ENCODE measurements at places on chromosomes 2 and 18.
A peak's percentile ranks its signal among the peaks of the same experiment; 100 is the strongest.

GRCh38 chr2:26273501-26273900, 28.8 kb downstream of the HADHB start:
- DNase-seq = no peak

DNA sequence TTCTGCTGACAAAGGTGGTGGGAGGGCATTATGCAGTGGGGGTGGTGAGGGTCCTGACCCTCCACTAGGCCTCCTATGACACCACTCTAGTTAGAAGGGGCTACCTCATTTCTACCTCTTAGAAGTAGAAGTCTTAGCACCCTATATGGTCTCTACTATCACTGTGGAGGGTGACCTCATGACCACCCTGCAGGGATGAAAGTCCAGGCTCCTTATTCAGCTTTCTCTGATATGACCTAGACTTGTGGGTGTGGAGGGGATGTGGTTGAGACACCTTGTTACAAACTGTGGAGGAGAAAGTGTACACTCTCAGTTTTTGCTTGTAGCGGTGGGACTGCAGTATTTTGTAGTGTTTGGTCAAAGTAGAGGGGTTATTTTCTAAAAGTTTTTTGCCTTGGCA, 18.6 kb downstream of the TMEM182 start:
- DNase-seq = no peak

DNA sequence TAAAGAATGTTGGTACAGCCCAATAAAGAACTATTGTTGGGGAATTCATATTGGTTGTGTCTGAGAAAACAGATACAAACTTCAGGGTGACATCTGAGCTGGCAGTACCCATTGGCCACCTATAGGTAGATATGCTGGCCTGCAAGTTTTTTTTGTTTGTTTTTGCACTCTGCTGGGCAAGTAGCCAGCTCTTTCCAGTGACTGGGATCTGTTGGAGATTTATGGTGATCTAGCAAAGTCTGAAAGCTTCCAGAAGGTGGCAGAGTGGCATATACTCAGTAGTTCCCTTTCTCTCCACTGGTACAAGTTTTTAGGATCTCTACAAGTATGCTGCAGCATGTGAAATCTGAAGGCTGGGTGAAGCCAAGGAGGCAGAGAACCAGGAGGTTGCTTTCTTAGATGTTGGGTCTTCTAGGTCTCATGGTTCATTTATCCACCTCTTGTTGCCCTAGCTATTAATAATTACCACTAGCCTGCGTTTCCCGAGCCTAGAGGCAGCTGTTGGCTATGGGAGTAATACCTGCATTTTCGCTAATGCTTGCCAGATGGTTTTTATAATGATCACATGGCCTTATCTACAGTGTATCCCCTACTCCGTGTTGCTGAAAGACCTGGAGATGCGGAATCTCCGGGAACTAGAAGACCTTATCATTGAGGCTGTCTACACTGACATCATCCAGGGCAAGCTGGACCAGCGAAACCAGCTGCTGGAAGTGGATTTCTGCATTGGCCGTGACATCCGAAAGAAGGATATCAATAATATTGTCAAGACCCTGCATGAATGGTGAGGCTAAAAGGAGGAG, 9.5 kb downstream of the COPS7B start:
- DNase-seq = no peak

- DNase-seq = no peak
Observed at GRCh38 chr18:12403601-12404506, 3.9 kb upstream of the PRELID3A start.

GRCh38 chr2:215664847-215665525, 229.1 kb upstream of the FN1 start:
- DNase-seq = no peak

- DNase-seq = no peak
Observed at GRCh38 chr2:9358846-9359245, 64.5 kb downstream of the ITGB1BP1 start.

DNA sequence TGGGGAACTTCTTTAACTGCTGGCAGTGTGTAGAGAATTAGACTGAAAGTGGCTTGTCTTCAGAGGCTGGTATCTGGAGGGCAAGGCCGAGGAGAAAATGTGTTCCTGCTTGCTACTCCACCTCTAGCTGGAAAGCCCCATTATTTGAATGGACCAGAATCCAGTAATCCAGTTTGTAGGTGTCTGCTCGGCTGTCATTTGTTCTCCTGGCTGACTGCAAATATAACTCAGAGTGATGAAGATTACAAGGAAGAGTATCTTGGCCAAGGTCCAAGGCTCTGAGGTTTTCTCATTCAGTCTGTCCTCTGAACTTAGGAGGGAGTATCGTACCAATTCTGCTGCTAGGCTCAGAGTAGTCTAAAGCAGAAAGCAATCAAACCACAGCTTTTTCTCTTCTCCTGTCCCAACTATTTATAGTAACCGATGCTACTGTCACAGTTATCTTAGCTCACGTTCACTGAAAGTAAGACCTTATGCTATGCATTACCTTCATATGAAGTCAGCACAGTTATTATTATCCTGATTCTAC, 228.6 kb downstream of the SETBP1 start:
- no peak for DNase-seq

GRCh38 chr2:18824325-18824790, 235.0 kb upstream of the NT5C1B start:
- no peak for DNase-seq

DNA sequence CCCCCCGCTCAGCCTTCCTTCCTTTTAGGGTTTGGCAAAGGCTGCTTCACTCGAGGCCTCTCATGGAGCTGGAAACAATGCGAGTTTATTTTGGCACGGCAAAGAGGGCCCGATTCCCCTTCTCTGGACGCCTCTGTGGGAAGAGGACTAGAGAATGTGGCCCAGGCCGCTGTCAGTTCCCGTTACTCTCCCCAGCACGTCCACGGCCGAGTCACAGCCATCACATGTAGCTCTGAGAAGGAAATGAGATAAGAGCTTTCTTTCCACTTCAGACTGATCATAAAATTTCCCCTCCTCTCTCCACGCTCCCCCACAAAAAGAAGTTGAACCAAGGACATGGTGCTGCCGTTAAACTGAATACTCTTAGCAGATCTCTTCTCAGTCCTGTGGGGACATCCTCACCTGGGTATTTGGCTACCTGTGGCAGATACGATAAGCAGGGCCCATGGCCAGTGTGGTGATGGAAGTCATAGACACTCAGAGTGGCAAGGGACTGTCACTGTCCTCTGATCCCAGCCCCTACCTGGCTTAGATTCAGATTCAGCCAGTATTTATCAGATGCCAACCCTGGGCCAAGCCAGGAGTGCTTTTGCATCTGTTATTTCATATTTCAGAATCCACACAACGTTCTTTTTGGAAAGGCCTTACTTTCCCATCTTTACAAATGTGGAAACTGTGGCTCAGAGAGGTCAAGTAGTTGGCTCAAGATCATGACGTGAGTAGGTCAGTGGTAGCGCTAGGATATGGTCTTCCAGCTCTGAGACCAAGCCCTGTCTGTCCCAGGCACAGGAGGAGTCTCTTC, 101.2 kb downstream of the MCFD2 start:
- no peak for DNase-seq

DNA sequence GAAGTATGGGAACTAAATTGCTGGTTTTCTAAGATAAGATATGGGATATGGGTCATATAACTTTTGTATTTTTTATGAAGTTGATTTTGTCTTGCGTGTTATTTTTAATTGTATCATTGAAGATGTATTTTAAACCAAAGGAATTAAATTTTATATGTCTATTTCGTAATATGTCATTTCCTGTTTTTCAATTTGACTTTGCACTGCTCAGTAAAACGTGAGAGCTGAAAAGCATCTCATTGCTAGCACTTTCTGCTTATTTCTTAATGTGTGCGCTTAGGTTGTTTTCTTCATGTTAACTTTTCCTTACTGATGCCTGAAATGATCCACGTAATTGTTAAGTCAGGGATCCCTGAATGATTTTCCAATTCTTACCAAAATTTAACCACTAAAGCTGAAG, 41.2 kb upstream of the KLF11 start:
- DNase-seq = no peak

DNA sequence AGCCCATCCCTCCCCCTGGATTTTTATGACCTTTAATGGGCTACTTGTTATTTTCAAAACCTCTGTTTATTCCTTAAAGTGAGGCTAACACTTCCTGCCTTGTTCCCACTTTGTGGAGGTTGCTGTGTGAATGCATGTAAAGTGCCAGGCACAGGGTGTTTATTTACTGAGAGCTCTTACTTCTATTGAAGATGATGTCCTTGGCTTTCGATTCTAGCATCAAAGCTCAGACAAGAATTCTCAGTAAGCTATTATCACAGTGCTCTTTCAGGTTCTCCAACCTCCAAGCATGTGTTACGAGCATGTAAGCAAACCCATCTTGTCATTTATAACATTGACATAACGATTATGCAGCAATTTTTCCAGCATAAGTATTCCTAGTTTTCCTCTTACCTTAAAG, 44.2 kb downstream of the DPYSL5 start:
- no peak for DNase-seq

DNA sequence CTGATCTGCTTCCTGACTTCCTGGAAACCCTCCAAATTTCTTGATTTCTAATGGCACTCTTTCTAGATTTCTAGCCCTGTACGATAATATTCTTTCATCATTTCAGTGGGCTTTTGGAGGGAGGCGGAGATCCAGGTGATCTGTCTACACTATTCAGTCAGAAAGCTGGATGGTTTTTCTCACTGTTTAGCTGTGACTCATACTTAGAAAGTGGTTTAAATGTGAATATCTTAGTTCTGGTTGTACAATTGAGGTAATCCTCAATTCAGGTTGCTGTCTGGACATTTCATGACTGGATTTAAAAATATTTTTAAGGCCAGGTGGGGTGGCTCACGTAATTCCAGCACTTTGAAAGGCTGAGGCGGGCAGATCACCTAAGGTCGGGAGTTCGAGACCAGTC, 20.8 kb downstream of the SEH1L start:
- DNase-seq = no peak

DNA sequence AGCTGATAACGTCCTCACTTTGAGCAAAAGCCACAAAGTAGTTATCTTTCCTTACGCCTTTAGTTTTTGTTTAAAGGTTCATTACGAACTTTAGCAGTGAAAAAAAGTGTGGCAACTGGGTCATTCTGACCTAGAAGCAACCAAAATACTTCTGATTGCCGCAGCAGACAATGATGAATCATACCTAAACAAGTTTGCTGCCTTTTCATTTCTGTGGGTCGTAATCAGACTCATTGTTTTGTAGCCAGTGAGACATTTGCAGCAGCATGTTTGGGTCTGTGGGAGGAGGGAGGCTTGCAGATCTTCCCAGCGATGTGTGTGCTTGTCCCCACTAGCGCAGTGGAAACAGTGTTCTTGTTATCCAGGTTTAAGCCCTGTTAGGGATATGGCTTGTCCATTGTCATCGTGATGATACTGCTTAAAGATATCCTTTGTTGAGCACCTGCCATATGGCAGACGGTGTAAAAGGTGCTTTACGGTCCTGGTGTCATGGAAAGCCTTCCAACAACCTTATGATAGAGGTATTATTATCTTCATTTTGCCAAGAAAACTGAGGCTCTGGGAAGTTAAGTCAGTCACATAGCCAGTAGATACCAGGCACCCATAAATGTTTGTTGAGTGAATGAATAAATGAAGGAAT, 1.3 kb upstream of the GREB1 start:
- DNase-seq = no peak

DNA sequence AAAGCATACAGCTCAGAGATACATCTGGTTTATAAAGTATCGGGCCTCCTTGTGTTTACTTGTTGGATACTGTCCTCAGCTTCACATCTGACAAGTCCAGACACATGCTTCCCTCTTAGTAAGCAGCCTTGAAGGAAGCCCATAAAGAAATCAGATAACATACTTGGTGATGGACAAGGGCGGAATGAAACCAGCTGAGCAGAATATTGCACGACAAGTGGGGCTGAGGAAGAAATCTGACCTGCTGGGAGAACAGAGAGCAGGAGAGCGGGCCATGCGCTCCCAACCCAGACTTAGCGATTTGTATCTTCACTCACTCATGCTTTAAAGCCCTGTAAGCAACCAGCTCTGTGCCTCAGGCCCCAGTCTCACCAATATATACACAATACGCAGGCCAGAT, 208.4 kb downstream of the CDH20 start:
- DNase-seq = no peak

GRCh38 chr18:65091744-65092329, 659.0 kb upstream of the CDH7 start:
- DNase-seq = no peak

DNA sequence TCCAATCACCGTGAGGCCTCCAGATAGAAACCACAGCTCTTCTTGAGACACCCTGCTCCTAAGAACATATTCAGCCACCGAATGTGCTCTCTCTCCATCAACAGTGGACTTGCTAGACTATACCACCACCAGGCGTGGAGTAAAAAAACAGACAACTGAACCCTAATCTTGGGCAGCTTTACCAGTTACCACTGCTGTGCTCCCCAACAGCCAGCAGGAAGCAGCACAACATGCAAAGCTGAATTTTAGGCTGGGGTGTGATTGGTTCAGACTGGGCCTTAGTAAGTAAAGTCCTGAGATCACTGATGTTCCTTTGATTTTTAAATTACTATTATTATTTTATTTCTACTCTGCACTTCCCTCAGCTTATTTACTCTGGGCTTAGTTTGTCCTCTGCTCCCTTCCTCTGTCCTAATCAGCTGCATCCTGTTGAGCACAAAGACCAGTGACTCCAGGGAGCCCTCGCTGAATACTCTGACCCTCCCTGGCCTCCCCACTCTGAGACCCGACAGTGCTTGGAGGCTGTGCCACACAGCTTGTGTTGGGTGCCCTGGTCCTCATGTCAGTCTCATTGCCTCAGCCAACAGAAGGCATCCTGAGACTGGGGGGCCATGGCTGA, 21.9 kb downstream of the MRPL35 start:
- peak; percentile 26 for DNase-seq

DNA sequence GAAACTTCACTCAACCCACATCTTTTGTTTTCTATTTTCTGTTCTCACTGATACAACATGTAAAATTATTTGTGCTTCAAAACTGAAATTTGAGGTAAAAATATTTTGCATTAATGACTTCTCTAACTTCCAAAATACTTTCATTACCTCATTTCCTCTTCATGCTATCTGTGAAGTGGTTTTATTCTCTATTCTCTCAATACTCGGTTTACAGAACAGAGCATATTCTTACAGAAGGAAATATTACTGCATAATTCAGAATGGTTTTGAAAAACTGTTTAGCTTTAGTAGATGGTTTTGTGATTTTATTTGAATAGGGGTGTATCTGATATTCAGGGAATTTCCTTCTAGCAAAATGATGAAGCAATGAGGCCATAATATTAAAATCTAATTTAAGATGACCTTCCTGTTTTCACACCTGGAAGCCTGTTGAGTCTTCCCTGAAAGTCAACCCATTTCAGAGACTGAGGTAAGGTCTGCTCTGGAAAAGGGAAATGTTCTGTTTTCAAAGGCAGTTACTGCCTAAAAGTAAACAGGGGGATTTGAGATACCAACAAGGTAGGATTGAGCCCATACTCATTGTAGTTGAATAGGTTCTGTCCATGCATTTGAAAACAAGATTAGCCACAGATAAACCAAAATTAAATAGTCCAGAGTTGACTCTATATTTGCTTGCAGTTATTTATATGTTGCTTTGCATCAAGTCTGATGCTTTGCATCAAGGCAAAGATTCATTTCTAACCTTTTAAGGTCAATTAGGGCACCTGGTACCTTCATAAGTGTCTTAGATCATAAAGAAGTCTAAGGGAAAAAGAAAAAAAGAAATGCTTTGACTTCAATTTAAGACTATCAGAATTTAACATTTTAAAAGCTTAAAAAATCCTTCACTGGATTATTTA, 50.8 kb upstream of the PEX13 start:
- DNase-seq = no peak

GRCh38 chr2:222423186-222423585, 1.2 kb upstream of the SGPP2 start:
- DNase-seq = no peak

GRCh38 chr2:199462347-199462955, 4.7 kb upstream of the SATB2 start:
- DNase-seq = no peak

Measured in stimulated activated CD4-positive, alpha-beta T cell treated with anti-CD3 and anti-CD28 coated beads, Interleukin-2, amount 100 ng/mL, for 4 hours (primary cell).